ENCODE measurements at places on chromosomes 6 and 20. TPM values are rescaled to one million over a fixed set of nuclear protein-coding genes. Genes with fewer than 3 reads are reported as not detected.

CD24 gene
- total RNA-seq, result 65.9 TPM

TMEM151B gene
- not detected for total RNA-seq

LST1 gene
- 217 TPM for total RNA-seq

CFAP206 gene
- not detected for total RNA-seq

EYS gene
- total RNA-seq, result 0.72 TPM

BFSP1 gene
- total RNA-seq, result 0.86 TPM

VARS2 gene
- total RNA-seq, result 28.1 TPM

GNMT gene
- 1.2 TPM for total RNA-seq

C4B gene
- total RNA-seq, result 212 TPM

PRKN gene
- 11.2 TPM for total RNA-seq

PRDM13 gene
- total RNA-seq, result not detected

FUCA2 gene
- total RNA-seq, result 34.1 TPM

TXLNB gene
- 6.6 TPM for total RNA-seq

COQ3 gene
- total RNA-seq, result 8.2 TPM

MTFR2 gene
- 3.3 TPM for total RNA-seq

- no peak for DNase-seq
Measured at GRCh38 chr6:20467437-20467836, 65.8 kb downstream of the E2F3 start.

DNA sequence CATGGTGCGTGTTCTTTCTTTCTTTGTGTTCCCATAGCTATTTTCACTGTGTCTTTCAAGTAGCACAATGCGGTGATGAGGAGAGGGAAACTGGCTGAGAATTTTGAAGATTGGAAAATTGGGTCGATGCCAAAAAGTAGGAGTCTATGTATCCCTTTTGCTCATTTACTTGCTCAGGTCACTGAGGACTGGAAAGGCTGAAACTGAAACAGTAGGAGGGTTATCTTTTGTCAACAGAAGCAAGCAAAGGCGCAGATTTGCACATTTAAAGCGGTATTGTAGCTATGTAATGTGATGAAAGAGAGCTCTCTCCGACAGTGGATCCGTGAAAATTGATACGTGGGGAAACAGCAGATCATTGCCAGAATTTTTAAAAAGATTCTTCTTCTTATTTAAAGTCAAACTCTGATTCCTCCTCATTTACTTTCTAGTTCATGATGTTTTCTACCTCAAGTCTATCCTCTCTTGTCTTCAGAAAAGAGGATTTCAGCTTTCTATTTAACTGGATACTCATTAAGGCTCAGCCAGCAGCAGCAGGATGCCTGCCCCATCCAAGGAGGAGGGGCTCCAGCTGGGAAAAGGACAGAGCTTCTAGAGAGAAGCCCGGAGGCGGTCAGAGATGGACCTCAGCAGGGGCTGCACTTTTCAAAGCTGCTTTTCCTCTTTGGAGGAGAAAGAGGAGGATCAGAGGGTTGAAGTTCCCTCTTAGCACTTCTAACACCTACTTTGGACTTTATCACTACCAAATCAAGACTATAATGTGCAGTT is 15.9 kb upstream of the FYN start:
- no peak for DNase-seq

DNA sequence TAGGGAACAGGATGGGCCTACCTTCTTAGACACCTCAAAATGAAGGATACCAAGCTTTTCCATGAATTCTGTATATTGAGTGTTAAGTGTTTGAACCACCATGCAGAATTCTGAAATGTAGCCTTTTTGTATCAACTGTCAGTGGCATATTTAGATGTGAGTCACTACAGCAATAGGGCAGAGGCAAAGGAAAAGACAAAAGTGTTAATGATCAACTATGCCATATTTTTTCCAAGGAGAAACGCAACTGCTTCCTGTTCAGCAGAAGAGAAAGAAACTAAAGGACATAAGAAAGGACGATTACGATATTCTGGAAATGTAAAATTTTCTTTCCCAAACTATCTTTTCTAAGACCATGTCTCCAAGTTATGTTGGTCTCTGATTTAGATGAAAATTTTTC is 104.6 kb upstream of the RSPO3 start:
- no peak for DNase-seq

DNA sequence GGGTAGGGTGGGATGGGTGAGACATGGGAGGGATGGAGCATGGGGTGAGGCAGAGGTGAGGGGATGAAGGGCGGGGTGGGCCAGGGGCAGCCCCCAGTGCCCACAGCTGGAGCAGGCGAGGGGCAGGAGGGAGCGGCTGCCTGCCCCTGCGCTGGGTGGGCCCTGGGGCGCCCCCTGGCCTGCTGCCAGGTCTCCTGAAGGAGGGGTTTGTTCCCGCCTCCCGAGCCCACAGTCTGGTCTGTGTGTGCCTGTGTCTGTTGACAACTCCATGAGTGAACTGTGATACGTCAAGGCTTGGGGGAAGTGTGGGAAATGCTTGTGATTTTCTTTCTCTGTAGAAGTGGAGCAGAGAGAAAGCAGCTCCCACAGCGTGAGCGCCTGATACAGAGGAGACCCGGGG is 10.9 kb upstream of the MRGBP start:
- DNase-seq, result no peak

- no peak for DNase-seq
Measured at GRCh38 chr6:87754828-87755227, 52.8 kb upstream of the AKIRIN2 start.

DNA sequence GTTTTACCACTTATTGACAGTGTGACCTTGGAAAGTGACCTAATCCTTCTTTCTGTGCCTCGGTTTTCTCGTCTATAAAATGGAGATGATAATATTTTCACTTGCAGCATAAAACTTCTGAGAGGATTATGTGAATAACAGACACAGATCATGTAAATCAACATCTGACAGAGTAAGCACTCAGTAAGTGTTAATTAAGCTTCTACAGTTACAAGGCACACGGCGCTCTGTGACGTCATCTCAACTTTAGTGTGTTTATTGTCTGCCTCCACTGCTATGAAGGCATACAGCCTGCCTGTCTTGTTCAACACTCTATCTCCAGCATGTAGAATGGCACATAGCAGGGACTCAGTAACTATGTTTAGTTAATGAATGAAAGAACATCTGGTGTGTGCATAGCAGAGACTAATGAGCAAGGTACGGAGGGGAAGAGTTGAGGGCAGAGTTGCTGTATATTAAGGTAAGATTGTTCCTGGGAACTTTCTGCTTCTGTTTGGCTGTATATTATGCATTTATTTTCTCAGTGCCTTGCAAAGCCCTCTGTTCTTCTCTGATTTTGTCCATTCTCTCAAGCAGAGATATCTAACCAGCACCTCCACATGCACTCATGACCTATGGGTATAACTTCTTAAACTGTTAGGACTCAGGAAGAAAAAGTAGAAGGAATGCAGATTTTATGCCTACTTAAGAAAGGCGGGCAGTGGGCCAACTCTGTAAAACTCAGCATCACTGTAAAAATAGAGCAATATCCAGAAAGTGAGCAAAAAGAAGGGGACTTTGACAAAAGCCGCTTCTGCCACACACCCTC is 66.4 kb upstream of the STMND1 start:
- DNase-seq, result no peak

GRCh38 chr6:132388291-132388690 is 13.0 kb downstream of the MOXD1 start:
- DNase-seq, result no peak

GRCh38 chr6:50610562-50610961 is 102.8 kb upstream of the TFAP2D start:
- DNase-seq, result no peak

DNA sequence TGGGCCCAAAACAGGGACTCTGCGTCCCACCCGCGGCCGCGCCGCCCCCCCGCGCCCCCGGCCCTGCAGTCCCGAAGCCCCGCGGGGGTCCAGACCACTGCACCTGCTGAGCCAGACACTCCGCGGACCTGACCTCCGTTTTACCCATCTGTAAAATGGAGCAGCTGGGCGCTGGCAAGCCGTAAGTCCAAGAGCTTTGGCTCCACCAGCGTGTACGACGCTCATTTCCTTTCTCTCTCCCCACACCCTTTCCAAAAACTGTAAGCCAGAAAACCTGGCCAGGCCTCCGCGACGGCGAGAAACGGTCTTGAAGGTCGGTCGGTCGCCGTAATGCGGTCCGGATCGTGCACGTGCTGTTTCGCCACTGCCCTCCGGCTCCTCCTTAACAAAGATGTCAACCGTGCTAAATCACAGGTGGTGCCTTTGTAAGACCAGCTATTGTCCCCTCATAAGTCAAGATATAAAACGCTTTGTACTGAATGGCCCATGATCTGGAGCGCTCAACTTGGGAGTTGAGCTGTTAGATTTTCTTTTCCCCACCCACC is 7.8 kb upstream of the NR2E1 start:
- no peak for DNase-seq

DNA sequence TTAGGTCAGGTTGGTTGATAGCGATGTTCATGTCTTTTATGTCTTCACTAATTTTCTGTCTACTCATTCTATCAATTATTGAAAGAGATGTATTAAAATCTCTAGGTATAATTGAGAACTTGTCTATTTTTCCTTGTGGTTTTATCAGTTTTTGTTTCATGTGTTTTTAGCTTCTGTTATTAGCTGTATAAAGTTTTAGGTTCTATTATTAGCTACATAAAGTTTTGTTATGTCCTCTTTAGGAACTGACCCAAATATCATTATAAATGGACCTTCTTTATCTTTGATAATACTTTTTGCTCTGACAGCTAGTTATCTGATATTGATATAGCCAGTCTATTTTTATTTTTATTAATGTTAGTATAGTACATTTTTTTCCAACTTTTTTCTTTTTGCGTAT is 92.4 kb upstream of the TMEM170B start:
- DNase-seq, result no peak

- DNase-seq, result no peak
Measured at GRCh38 chr6:35208419-35208818, 5.3 kb upstream of the SCUBE3 start.

DNA sequence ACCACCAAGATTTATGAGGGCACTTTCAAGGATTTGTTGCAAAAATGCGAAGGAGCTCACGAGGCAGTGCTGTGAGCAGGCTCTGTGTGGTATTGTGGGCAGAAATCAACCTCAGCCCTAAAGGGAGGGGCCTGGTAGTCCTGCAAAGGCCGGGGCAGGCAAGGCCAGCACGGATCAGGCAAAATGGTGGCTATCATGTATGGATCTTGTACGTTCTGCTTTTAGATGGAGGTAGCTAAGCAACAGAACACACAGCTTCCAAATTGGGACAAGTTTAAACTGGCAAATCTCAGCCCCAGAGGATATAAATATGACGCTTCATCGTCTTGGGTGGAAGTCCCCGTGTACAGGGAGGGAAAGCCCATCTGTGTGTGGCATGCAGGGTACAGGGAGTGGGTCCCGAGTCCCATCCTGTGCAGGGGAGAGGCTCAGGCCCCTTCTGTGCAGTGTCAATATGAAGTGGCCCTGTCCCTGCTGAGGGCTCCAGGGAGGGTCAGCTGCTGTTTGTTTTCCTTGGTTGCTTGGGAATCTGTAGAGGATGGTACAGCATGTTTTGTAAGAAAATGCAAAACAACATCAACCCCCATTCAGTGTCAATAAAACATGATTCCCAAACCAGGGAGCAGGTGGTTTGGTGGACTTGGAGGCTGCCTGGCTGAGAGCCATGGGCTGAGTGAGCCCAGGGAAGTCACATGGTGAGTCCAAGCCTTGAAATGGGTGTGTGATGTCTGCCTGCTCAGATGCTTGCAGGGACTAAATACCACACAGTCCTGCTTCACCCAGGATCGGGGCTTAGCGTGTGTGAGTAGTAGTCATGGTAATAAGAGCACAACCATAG is 113.0 kb downstream of the SYCP2 start:
- DNase-seq, result peak; percentile 34

GRCh38 chr6:17179530-17180073 is 77.8 kb downstream of the STMND1 start:
- no peak for DNase-seq

DNA sequence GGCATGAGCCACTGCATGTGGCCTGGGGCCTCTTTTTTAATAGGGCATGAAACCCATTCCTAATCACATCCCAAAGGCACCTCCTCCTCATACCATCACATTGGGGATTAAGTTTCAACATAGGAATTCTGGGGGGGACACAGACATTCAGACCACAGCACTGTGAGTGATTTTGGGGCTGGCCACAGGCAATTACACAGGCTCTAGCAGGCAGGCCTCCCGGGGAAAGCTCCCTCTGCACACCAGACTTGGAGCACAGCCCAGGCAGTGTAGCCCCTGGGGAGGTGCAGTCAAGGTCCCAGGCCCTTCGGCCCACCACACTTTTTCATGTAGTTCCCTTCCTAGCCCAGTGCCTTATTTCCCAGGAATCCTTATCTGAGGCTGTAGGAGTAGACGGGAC is 5.5 kb downstream of the SFT2D1 start:
- DNase-seq, result no peak

- no peak for DNase-seq
Measured at GRCh38 chr20:60695226-60696000, 556.6 kb upstream of the CDH4 start.

DNA sequence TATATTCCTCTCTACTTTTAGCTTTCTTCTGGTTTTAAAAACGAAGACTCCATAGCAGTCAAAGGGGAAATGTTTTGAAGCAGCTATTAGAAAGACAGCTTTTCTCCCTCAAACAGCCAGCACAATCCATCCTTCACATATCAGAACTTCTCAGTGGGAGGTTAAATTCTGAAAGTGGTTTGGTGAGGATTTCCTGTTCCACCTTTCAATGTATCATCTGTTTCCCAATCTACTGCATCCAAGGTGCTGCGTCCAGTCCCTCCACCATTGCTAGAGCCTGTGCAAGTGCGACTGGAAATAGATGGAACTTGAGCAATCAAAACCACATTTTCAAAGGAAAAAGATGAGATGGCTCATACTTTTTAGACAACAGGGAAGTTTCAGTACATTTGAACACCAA is 508.3 kb upstream of the ARID1B start:
- DNase-seq, result no peak

DNA sequence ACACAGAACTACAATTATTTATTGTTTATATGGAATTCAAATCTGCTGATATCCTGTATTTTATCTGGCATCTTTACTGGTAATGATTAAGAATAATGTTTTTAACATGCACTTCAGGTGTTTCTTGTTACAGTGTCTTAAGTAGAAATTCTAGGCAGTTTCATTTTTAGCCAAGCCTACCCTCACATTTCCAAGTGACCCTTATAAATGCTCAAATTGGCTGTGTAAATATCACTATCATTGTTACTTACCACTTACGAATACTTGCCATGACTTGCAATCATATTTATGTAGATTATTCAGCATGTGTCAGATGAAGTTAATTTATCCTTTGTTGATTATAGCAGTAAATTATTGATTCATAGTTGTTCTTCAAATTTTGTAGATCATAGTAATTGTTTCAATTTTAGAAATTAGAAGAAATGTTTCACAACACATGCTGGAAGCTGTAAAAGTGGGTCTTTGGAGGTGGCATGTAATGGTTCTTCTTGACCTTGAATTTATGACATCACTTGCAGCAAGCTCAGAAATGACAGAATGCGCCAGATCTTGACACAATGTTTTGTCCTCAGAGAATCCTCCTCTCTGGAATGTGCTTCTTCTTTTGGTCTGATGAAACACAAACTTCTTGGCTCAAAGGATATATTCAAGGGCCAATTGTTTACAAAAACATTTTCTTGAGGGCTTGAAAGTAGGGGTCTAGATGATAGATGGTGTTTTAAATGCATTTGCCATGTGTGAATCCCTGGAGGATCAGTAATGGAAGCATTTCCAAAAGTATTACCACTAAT is 471.8 kb downstream of the COL12A1 start:
- no peak for DNase-seq
